ENCODE measurements at places on chromosomes 16 and 17.

DNA sequence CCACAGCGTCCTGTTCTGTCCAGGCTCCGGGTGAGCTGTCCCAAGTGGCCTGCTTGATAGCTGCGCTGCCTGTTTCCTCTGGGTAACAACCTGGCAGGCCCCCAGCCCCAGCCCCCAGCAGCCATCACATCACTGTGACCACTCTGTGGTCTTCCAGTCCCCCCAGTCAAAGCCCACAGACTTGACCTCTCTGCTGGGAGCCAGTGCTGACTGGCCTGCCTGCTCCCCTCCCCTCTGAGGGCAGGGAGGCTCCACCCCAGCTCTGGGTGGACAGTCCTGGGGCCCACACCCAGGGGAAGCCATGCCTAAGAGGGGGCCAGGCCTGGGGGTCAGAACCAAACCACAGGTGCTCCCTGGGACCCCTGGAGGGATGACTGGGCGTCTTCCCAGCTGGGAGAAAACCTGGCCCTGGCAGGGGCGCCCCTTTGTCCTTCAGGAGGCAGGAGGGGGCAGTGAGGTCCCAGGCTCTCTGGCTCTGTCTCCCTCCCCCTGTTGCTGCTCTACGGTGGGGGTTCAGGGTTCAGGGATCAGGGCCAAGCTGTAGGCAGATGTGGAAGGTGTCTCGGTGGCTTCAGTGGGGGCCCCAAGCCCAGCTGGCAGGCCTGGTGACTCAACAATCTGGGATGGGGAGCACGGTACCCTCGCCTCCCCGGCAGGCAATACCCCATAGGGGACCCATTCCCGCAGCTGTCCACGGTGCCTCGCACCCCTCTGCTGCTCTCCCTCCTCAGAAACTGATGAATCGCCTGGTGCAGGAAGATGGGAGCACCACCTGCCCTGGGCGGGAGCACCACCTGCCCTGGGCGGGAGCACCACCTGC, 1.8 kb upstream of the SLC16A3 start:
- no peak for DNase-seq

- DNase-seq: no peak
Observed at GRCh38 chr17:19741832-19742457, 6.2 kb downstream of the ALDH3A1 start.

DNA sequence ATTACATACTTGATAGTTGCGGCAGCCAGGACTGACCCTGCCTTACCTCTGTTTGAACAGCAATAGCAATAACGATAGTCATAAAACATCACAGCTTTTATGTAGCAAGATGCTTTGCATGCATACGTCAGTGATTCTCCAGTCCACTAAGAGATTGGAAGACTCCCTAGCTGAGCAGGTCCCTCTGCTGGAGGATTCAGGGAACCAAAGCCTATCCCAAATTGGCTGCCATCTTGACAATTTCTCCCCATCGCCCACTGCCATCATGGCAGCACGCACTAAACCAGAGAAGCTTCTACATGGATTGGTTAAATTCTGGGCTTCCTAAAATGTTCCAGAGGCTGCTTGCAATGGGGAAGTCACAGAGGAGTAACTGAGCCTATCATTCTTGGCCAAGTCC, 360.6 kb upstream of the XYLT1 start:
- no peak for DNase-seq

DNA sequence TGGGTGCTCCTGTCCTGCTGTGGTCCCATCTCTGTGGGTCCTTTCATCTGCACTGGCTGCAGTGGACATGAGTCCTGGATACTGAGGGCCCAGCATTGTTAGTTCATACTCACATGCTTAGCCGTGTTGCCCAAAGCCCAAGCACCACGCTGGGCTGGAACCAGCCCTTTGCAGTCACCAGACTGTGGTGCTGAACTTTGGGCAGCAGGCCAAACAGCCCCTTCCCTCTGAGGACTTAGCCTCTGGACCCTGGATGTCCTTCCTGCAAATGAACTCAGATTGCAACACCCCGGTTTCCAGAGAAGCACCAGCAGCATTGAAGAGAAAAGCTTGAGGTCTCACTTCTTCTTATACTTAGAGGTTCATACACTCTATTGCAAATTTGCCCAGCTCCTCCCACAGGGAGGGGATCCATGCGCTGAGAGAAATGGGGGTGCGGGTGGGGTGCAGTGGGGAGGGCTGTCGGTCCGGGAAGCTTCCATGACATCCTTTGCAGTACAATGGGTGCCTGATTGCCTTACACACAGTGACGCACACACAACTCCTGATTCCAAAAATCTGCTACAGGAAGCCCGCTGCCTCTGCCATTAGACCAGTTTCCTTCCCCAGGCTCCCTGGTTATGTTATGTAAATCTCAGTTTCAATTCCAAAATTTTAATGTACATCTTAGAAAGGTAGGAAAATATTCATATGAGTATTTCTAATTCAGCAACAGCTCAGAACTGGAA, 65.8 kb downstream of the RGS9 start:
- no peak for DNase-seq

DNA sequence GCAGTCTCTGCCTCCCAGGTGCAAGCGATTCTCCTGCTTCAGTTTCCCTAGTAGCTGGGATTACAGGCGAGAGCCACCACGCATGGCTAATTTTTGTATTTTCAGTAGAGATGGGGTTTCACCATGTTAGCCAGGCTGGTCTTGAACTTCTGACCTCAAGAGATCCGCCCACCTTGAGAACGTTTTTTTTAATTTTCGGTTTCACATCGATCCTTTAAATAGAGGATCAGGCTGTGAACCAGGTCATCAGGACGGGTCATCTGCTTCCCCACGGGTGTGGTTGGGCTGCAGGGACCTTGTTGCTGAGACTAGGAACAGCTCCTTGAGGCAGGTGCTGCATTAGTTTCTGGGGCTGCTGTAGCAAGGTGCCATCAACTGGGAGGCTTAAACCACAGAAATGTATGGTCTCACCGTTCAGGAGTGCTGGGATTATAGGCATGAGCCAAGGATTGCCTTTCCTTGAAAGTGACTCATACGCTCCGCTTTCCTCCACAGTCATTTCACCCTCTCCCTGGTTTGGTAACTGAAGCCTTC, 7.9 kb upstream of the NAGPA start:
- DNase-seq: no peak

GRCh38 chr16:86018071-86018470, 119.1 kb downstream of the IRF8 start:
- DNase-seq: no peak

GRCh38 chr16:6910301-6910700, 422.3 kb upstream of the RBFOX1 start:
- DNase-seq: no peak

DNA sequence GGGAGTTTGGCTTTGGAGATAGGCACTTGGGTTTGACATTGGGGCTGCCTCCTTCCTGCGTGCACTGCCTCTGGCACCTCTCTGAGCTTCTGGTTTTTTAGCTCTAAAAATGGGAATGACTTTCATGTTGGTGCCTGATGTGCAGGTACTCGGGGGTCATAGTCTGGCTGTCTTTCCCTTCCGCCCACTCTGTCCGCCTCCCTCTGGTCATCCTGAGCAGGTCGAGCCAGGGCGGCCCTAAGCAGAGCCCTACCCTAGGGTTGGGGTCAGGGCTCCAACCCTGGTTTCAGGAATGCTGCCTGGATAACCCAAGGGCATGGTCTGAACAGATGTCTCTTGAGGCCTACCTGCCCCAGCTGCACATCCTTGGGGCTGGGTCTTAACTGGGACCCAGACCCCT, 64.8 kb downstream of the CMIP start:
- no peak for DNase-seq

DNA sequence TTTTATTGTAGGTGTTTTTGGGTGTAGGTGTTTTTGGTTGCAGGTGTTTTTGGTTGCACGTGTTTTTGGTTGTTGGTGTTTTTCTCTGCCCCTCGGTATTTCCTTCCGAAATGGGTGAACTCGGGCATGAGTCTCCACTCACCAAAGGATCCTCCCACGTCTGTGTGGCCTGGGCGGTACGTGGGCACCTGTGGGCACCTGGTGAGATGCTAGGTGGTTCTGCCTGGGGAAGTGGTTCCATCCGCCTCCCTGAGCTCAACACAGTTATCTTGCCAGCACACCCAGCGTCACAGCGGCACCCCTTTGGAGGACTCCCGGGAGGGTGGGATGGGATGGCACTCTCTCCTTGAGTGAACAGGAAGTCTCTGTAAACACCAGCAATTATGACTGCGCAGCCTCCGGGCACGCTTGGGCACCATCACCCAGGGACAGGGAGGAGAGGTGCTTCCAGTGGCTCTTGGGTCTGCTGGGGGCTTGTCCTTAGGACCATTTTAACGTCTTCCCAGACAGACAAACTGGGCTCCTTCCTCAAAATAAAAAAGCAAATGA, 29.8 kb downstream of the COX4I1 start:
- DNase-seq: no peak

- no peak for DNase-seq
Observed at GRCh38 chr17:62059414-62059813, 5.7 kb downstream of the MED13 start.

- DNase-seq: no peak
Observed at GRCh38 chr17:14918540-14918939, 346.6 kb downstream of the PMP22 start.

All from hindlimb muscle (tissue), 1 donor.